NCI-H2171 treated with DMSO at 0.1 percent for 48 hours (cell line): ENCODE measurements at places on chromosomes 4 and X.

- DNase-seq: no peak
Observed at GRCh38 chr4:19005211-19005610, 983.7 kb upstream of the LCORL start.

GRCh38 chrX:21800344-21800770 is 39.1 kb upstream of the MBTPS2 start:
- DNase-seq: no peak

DNA sequence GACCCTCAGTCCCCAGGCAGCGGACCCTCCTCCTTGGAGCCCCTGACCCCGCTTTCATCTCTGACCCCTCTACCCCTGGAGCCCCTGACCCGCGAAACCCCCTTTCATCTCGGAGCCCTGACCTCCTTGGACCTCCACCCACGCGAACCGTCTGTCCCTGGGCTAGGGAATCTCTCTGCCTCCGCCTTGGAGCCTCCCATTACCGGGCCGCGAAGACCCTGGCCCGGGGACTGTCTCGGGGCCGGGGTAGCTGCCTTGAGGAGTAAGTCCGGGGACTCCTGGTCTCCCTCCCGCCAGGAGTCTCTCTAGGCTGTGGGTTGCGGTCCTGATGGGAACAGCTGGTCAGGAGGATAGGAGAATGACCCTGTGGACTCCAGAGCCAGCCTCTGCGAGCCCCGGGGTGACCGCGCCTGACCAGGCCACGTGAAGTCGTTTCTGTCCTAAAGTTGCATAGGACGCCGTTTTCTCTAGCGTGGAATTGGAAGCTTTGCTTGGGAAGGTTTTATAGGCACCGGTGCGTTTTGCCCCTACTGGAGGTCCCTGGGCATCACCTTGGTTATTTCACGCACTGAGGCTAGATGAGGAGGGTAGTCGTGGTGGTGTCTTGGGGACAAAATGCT is 824 bp downstream of the TBC1D14 start:
- DNase-seq: no peak

DNA sequence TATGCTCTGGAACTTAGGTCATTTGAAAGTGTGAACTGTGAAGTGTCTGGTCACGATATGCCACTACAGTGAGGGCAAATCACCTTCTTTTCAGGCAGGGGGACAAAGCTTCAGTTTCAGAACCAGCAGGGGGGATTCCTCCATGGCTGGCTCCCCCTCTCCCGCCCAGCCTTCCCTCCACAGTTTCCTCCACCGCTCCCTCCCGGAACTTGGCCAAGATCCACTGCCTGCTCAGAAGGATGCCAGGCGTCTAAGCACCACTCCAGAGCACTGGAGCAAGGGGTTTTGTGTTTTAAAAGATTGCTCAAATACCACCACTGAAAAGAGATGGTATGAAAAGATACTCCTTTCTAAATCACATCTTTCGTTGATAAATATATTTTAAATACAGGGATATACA is 126.9 kb downstream of the ELOVL6 start:
- no peak for DNase-seq

DNA sequence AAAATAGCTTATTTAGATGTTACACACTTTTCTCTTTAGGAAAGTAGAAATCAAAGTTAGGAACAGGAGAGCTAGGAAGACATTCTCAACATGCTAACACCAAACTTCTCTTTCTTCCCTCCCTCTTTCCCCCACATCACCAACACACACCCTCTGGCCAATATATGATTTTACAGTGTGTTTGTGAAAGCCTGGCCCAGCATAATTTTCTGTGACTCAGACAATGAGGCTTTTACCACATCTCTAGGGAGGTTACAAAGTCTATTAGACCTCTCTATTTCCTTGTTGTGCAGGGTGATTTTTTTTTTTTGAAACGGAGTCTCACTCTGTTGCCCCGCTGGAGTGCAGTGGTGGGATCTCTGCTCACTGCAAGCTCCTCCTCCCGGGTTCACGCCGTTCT is 189.9 kb downstream of the AASDH start:
- no peak for DNase-seq

DNA sequence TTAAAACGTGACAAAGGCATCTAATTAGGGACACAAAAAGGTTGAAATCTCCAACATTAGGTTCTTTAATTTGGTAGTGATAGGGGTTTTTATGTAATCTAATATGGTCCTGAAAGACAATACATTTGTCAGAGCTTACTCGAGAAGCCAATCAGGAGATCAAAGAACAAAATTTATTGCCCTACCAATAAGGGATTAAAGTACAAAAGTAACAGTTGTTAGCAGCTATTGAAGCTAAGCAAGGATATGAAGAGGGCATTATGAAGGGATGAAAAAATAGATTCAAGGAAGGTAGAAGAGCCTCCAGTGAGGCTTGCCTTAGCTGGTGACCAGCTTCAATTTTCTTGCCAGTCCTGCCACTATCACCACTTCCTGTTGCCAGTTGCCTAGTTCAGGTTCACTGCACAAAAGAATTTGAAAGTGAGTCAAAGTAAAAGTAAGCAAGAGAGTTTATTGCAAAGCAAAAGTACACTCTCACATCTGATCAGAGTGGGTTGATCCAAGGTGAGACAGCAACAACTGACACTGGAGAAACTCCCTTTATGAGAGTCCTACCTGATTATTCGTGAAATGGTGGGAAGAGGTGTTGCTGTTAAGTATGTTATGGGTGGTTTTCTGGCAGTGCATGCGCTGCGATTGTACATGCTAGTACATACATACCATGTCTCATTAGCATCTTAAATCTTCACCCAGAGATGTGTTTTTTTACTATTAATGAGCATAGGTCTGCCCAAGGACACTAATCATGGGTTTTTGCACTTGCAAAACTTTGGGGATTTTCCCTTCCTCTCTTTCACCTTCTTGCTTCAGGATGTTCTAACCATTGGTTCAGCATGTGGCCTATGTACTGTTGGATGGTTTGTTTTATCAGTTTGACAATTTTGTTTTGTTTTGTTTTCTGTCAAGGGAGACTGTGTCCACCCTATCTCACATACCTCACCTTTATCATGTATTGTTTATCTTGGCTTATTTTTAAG is 263.2 kb upstream of the ITM2A start:
- no peak for DNase-seq

- no peak for DNase-seq
Observed at GRCh38 chr4:87881115-87881514, 48.3 kb downstream of the MEPE start.

GRCh38 chr4:140094438-140095420 is 59.3 kb downstream of the MAML3 start:
- no peak for DNase-seq

- peak; percentile 20 for DNase-seq
Observed at GRCh38 chr4:65667506-65668041, 2.7 kb downstream of the EPHA5 start.

- DNase-seq: peak; percentile 2
Observed at GRCh38 chr4:161188578-161188977, 975.2 kb downstream of the FSTL5 start.

DNA sequence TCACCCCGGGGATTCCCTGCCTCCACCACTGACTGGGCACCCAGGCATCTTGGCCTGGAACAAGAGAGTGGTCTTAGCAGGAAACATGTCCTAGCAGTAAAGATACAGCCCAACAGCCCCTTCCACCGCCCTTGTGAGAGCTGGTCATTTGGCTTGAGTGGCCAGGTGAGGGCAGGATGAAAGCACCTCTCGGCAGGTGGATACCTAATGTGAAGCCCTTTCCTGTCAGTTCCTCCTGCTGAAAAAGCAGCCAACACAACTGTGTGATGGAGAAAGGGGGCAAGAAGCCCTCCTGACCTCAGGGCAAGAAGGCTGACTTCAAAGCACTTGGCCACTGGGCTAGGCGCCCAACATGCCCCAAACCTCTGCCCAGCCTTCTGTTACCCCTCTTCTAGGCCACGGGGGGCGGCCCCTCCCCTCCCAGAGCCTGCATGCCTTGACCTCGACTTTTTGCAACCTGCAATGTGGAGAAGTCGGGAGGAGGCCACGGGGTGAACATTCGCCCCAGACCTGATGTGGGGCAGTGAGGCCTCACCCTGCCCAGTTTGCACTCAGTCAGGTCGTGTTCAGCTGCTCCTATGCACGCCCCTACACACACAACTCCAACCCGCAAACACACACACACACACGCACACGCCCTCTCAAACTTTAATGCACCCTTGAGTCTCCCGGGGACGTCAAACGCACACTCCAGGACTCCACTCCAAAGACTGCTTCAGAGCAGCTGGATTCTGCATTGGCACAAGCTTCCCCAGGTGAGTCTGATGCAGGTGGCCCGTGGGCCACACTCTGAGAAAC is 1.1 kb downstream of the LGI2 start:
- no peak for DNase-seq

- no peak for DNase-seq
Observed at GRCh38 chr4:95830651-95831050, 9.2 kb upstream of the PDHA2 start.

GRCh38 chrX:153628665-153629064 is 18.3 kb upstream of the DUSP9 start:
- DNase-seq: no peak

DNA sequence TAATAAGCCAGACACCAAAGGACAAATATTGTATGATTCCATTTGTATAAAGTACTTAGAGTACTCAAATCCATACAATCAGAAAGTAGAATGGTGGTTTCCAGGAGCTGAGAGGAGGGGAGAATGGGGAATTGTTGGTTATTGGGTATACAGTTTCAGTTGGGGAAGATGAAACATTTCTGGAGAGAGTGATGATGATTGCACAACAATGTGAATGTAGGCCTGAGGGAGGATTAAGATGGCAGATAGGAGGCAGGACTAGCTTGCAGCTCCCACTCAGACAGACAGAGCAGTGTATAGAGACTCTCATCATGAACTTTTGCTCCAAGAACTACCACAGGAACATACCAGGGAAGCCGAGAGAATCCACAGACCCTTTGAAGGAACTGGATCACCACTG is 75.7 kb upstream of the PAK3 start:
- DNase-seq: no peak

DNA sequence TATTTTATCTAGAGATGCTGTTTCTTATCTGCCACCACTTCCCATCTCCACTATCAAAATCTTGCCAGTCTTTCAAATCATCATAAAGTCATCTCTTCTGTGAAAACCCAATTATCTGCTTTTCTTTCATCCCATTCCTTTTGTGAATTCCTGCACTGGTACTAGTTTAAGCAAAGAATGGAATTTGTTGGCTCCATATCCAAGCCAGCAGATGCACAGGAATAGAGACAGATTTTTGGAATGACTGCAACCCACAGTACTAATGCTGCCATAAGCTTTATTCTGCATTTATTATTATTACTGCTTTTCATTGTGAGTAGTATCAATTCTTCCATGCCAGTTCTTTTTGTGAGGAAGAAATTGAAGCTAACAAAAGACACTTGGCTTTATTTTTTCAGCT is 616.7 kb downstream of the RAPGEF2 start:
- DNase-seq: no peak

- DNase-seq: peak; percentile 80
Observed at GRCh38 chr4:25095837-25096236, 64.4 kb downstream of the SEPSECS start.

DNA sequence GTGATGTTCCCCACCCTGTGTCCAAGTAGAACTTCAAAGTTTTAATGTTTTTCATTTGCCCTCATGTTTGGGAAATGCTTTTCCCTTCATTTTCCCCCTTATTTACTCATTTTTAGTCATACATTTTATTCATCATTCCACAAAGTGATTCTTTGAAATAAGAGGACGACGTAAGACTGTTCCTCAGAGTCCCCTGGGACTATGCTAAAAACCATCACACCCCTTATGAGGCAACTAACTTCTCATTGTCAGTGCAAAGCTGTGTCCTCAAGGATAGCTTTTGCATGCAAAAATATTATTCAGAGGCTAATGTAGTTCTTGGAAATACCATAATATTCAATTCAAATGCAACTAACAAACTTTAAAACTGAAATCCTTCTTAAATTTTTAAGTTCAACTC is 14.8 kb upstream of the ADGRG2 start:
- DNase-seq: no peak

- DNase-seq: no peak
Observed at GRCh38 chr4:77355731-77356130, 198.7 kb downstream of the CCNG2 start.

GRCh38 chrX:41482154-41482850 is 35.2 kb downstream of the NYX start:
- no peak for DNase-seq

DNA sequence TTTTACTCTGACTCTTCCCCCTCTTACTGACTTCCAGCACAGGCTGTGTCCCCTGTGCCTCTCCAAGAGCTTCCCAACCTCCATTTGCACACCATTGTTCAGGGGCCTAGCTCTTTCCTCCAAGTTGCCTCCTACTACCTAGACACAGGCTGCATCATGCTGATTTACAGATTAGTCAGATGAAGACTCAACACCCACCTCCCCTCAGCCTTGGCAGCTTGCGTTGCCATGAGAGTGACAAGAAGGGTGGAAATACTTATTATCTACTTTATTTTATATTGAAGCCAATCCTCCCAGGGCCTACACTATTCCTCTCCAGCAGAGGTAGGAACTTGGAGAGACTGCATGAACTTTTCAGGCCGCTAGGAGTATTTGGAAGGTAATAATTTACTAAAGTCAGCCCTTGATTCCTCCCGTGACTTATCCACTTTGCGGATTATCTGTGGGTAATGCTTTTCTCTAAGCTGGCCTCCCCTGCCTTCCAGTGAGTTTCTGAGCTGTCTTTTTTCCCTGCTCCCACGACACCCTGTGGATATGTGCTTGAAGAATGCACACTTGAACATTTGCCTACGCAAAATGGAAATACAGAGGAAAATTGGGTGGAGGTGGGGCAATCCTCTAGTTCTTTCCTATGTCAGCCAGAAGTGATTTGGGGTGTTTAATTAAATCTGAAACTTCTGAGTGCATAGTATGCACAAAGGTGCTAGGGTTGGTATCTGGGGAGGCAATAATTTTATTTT is 74.1 kb upstream of the TMEM164 start:
- DNase-seq: no peak

DNA sequence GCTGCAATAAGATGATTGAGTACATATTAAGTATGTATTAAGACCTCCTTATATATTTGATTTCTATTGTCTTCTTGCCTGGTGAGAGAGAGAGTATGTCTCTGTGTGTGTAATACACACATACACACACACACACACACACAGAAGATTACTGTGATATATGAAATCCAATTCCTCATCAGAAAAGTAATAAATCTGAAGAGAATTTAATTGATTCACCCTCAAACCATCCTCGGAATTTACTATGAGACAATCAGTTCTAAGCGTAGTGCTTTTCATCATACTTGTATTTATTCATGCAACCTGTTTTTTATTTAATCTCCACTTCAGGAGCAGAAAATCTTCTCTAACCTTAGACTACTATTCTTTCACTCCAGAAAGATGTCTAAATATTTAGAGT is 62.3 kb upstream of the TLL1 start:
- no peak for DNase-seq

- no peak for DNase-seq
Observed at GRCh38 chr4:2570551-2571222, 34.2 kb downstream of the FAM193A start.

- DNase-seq: no peak
Observed at GRCh38 chr4:18039113-18039512, 17.6 kb upstream of the LCORL start.

DNA sequence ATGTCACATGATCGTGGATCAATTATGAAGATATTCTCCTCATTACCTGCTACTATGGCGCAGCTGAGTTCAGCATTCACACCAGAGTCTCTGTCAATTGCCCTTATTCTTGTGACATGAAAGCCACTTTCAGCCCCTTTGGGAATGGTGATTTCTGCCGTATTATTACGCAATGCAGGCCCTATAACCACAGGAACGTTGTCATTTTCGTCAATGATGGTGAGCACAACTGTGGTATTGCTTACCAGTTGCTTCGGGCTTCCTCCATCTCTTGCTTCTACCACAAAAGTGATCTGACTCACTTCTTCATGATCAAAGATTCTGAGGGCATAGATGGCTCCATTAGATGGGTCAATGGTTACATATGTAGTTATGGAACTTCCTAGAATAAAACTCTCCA is 2.1 kb downstream of the PCDH18 start:
- no peak for DNase-seq
